Islet precursor cell (in vitro differentiated cells): ENCODE measurements at places on chromosomes 1 and 21.
A peak's percentile ranks its signal among the peaks of the same experiment; 100 is the strongest.

- no peak for DNase-seq
Observed at GRCh38 chr1:203681739-203682138, 55.1 kb downstream of the ATP2B4 start.

GRCh38 chr21:38389896-38390295, 108.4 kb downstream of the ERG start:
- DNase-seq = no peak

DNA sequence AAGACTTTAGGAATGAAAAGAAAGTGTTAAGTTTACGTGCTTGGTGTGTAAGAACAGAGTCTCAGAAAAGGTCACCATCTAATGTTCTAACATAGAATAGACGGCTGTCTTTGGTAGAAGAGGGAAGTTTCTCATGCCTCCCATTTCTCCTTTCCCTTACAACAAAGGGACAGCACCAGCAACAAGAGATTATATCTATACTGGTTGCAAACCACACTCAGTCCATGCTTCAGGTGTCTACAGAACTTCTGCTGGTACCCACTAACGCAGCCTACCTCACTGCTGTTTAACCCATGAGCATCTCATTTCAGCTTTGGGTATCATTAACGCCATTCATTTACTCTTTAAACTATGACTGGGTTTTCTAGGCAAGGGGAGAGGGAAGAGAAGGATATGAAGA, 9.2 kb upstream of the ITPKB start:
- DNase-seq = peak; percentile 15

DNA sequence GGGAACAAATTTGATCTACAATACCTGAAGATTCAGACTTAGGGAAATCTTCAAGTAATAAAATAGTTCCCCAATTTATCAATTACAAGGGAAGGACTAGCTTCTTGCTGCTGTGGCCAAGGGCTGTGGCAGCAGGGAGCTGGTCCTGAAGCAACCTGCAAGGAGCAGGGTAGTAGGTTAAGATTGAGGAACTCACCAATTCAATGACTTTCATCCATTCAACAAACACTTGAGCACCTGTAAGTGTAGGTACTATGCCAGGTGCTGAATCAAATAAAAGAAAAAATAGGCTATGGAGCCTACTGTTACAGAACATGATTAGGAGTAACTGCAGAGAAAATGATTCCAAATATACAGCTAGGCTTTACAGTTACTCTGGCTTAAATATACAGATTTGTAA, 64.2 kb upstream of the RBM34 start:
- no peak for DNase-seq

- no peak for DNase-seq
Observed at GRCh38 chr1:34371829-34372532, 195.3 kb downstream of the C1orf94 start.

DNA sequence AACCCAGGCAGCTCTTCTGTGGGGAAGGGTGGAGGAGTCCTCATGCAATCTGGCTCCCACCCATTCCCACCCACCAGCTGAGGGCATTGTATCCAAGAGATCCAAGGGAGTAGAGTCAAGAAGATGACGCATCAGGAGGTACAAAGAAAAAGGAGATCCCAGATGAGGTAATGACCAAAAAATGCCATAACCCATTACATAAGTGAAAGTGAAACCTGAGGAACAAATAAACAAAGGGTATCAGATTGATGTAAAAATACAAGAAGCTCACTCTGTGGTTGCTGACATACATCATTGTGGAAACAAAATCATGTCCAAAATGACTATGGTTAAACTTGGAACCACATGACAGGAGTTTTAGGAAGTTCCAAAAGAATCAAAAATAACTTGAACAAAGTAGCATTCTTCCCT, 42.5 kb downstream of the CCN1 start:
- DNase-seq = no peak

- no peak for DNase-seq
Observed at GRCh38 chr1:65820983-65821382, 28.3 kb downstream of the PDE4B start.

DNA sequence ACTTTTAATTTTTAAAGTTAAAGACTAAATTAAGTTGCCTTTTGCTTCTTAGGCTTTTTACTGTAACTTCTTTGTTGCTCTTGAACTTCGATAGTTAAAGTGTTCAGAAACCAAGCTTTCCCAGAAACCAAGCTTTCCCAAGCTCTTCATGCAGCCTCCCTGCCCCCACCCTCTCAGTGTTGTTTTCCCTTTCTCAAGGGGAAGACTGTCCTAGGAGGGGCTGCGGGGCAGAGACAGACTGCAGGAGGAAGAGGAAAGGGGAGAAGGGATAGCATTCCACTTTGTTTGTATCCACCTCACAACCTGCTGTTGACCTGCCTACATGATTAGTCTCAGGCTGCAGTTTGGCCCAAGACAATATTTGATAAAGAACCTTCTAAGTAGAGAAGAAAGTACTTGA, 39.0 kb upstream of the DIPK1A start:
- DNase-seq = peak; percentile 89

GRCh38 chr1:6343506-6344405, 49.8 kb downstream of the ACOT7 start:
- DNase-seq = peak; percentile 87

GRCh38 chr1:39753132-39754025, 14.7 kb downstream of the PPIE start:
- DNase-seq = peak; percentile 29

DNA sequence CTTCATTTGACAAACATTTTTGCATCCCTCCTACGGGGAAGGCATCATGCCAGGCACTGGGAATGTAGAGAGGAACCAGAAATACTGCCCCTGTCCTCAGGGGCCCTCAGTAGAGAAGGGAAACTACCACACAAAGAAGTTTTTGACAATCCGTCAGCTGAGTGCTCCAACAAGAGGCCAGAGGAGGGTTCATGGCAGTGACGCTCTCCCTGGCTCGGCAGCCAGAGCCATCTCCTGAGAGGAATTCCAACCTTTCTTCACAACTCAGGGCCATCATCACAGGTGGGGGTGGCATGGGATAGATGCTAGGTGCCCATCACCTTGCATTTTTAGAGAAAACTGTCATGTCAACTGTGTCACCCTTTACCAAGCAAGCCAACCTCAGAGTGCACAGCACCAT, 154.1 kb downstream of the HIVEP3 start:
- no peak for DNase-seq

DNA sequence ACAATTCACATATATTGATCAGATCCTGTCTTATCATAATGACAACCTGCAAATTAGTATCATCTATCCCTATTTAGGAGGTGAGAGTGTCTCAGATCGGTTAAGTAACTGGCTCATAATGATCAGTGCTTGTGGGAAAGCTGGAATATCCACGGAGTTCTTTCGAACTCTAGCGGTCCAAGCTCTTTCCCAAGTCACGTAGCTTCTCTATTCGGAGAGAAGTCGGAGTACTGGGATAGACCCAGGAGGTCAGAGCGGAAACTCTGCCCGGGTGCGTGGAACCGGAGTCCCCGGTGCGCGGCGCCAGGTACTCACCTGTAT, 339 bp downstream of the PTGS2 start:
- DNase-seq = no peak

DNA sequence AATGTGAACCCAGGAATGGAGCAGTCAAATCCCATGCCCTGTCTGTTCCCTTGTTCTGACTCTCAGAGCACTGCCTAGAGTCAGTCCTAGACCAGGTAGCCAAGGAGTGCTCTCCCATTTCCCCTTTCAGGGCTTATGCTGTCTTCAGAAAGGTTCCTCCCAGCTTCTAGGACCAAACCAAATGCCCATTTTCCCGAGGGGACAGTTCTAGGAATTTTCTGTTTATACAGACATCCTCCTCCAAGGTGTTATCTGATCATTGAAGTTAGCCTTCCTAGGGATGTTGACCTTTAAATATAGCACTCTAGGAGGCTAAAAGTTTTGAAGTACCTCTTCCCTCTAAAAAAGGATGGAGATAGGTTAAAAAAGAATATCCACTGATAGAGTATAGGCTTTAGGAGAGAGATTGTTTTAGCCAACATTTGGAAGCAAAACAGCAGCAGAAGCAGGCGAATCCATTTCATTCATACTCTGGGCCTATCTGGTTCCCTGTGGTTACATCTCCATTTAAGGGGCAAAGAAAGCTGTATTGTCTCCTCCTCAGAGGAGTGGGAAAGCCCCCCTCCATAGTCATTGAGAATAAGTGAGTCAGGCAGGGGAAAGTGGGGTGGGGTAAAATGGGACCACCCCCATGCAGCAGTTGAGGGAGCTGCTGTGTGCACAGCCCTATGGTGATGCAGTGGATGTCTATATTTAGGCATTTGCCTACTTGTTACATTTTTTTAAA, 126.5 kb downstream of the SPATA46 start:
- DNase-seq = no peak

DNA sequence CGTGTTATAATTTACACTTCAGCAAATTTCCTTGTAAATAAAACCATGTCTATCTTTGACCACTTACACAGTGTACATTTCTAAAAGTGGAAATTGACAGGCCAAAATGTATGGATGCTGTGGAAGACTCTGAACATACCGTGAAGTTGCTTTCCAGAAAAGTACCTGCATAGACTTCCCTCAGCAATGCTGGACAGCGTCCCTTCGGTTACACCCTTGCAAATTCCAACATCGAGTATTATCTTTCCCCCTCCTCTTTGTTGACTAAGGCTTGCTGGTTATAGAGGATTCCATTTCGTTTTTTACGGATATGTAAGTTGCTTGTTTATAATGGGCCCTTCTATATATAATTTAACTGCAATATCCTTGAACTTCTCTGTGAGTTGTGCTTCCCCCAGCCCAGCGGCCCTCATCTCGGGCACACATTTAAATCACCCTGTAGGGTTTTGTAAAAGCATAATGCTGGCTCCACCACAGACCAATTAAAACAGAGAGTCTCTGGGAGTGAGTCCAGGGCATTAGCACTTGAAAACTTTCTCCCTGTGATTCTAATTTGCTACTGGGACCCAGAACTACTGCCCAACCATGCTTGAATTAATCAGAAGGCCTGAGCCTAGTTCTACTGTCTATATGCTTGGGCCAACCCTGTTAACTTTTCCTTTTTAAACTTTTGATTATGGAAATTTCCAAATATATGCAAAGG, 230.3 kb downstream of the GRIK3 start:
- no peak for DNase-seq
